ENCODE measurements at places on chromosomes 2 and 18.

DNA sequence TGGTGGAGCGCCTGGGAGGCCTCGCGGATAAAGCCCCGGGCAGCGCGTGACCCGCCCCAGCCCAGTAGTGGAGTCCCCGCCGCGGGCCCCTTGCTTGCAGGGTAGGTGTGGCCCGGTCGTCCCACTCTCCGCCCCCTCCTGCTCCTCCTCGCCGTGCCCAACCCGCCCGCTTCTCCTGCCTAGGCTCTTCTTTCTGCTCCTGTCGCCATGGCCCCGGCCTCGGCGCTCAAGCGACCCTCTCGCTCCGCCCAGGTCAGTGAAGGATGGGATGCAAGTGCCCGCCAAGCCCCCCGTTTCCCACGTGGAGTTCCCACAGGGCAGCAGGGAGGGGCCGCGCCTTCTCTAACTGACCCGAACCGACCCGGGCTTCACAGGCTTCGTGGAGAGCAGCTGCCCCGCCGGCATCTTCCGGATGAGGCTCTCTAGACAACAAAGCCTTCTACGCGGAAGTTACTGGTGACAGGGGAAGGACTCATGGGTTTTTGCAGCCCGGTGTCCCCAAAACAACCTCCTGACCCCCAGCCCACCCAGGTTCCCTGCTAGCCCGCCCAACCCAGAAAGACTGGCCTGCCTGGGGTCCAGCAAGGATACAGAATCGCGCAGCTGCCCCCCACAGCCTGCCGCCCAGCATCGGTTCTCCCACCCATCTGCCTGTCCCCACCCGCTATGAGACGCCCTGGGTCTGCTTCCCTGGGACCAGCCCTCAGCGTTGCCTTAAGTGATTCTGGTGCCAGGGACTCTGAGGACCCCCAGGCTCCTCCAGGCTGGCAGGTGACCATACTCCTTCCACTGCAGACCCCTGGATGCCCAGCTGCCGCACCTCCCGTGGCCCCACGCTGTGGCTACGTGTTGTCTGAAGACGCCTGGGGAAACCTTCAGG is 32.8 kb downstream of the TTC32 start:
- DNase-seq = peak; percentile 45

GRCh38 chr2:13876491-13877037 is 756.0 kb upstream of the LRATD1 start:
- no peak for DNase-seq

DNA sequence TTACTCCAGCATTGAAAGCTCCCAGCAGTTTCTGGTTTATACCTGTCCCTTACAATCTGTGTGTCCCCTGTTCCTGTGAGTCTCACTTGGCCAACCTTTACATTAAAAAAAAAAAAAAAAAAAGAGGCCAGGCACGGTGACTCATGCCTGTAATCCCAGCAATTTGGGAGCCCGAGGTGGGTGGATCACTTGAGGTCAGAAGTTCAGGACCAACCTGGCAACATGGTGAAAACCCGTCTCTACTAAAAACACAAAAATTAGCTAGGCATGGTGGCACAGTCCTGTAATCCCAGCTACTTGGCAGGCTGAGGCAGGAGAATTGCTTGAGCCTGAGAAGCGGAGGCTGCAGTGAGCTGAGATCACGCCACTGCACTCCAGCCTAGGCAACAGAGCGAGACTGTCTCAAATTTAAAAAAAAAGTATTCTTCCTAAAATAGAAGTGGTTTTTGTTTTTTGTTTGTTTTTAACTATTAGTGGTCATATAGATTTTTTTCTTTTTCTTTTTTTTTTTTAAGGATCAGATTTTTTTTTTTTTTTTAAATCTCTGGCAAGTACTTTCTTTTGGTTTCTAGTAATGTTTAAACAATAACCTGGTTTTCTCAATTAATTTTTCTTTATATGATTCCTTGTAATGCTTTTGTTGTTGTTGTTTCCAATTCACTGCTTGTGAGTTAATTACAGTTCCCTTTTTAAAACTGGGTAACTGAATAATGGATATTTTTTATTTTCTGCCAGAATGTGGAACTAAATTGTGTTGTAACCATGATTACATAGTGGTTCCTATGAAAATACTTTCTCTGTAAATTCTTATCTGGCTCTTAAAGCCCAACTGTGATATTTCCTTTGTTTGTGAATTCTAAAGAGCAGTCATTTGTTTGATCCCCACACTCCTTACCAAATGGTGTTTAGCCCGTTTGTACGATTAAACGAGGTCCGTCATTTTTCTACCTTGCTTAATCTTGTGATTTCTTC is 116.8 kb downstream of the CTAGE1 start:
- no peak for DNase-seq

GRCh38 chr2:175726223-175726622 is 275.8 kb downstream of the LNPK start:
- DNase-seq = no peak

DNA sequence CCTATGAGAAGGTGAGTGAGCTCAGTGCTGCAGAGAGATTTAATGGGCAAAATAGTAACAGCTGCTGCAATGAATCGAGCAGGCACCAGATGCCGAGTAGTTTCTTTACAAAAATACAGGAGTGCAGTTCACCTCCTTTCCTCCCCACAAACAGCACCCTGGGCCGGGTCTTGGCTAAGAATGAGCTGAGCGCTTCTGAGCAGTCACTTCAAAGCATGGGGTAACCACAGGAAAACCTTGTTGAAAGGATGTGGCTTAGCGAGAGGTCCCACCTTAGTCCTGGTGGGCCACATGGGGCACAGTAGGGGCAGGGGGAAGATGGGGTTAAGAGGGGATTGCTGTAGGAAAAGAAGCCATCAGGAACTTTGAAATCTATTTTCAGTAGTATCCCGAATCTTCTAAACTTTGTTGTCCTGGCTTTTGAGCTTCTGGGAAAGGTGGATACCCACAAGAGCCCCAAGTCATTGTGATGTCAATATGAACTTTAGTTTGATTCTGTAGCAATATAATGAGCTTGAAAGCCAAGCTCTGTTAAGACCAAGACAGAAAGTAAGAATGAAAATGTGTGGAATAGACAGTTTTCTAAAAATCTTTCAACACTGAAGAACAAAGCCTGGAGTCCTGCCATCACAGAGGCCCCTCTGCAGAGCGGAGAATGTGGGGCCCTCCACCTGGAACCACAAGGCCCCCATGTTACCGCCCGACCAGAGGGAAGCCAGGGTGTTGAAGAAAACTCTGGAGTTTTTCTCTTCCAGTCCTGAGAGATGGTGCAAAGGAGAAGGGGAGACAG is 101.0 kb upstream of the ZNF236 start:
- DNase-seq = no peak

DNA sequence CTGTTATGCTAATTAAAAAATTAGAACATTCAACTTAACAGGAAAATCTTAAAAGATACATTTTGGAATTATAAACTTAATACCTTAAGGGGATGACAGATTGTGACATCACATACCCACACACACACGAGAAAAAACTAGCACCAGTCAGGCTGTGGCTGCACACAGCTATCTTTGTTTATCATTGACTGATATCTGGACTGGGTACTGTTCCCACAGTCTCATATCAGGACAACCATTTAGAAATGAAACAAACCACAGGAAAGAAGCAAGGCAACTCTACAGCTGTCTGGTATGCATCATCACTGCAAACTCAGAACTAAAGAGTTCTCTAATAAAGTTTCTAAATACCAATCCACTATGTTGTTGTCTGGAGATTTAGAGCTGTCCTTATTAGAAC is 210.9 kb upstream of the SMAD7 start:
- DNase-seq = no peak

DNA sequence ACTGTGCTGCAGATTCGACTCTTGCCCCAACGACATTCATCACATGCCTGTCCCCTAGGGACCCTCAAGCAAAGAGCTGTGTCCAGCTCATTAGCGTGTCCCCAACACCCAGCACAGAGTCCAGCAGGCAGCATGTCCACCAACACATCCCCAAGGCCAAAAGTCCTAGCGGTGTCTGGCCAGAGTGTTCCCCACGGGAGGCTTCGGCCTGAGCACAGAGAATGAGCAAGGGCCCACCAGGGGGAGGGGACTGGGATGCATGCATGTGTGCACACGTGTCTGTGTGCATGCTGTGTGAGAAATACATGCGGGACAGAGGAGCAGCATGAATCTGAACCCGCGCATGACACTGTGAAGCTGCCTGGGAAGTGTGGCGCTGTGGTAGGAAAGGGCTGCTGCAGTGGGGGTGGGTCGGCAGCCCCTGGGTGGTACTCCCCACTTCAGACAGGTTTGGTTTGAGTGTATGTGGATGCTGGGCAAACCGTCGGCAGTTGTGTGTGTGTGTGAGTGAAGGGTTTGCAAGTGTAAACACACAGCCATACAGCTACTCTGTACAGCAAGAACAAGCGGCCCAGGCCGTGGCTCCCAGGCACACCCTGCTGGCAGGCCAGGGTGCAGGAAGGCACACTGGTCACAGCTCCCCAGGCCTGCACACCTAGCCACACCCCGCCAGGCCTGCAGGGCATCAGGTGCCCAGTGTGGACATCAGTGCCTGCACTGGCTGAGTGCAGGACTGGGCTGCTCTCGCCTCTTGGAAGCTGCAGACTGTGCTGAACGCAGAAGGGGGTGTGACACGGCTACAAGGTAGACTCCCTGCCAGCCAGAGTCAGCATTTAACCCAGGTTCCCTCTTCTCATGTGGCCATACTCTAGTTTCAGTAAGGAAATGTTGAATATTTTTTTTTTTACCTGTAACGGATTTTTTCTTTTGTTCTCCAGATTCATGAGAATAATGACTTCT is 19.5 kb upstream of the HES6 start:
- DNase-seq = no peak

GRCh38 chr18:59141294-59142068 is 1.8 kb downstream of the SEC11C start:
- DNase-seq = no peak

DNA sequence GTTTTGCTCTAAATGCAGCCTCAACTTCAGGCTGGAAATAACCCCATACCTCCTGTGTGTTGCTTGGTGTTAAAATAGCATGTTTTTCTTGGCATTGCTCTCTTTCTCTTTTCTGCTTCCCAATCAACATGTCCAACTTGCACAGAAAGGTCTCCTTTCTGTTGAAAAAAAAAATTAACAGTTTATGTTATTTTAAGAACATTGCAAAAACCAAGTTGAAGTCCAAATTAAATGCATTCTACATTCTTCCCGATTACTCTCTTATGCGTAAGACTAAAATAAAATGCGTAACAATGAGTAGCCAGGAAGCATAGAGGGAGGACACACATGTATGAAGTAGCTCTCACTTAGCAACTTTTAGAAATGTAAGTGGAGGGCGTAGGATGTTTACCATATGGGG is 1406.1 kb upstream of the NXPH2 start:
- no peak for DNase-seq

GRCh38 chr18:48680339-48681250 is 141.8 kb downstream of the CTIF start:
- no peak for DNase-seq

GRCh38 chr2:152155209-152155608 is 20.4 kb downstream of the STAM2 start:
- no peak for DNase-seq

Measured in stimulated activated CD8-positive, alpha-beta memory T cell treated with anti-CD3 and anti-CD28 coated beads, Interleukin-7, amount 100 ng/mL, for 24 hours (primary cell).